ENCODE measurements at places on chromosomes 4 and X.
A peak's percentile ranks its signal among the peaks of the same experiment; 100 is the strongest.

DNA sequence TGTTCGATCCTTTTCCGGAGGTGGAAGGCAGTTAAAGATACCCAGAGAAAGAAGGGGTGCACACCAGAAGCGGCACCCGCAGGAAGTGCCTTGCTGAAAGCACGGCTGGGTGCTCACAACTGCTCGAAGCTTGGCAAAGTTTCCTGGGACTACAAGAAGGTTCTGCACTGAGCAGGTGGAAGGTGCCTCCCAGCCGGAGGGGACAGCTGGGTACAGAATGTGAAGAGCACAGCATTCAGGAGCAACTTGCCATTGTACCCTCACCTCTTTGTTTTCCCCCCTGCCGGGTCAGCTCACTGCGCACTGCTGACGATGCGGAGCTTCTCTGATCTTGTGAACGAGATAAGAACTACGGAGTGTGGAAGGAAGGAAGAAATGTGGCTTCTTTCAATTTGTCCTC is 289.2 kb downstream of the FBXW7 start:
- no peak for DNase-seq

DNA sequence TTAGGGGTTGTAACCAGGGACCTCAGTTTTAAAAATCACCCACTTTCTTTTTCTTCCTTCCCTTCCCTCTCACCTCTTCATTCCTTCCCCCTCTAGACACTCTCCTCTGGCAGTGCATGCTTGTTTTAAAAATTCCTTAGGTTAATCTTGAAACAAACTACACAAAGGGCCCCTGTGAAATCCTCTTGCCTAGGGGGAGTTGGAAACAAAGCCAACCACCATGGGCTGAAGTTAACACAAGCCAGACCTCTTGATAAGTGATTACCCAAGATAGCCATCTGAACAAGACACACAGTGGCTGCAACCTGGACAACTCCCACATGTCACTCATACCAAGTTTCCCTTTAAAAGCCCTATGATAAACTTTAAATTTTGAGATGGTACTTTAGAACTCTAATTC is 68.9 kb downstream of the TENT5D start:
- DNase-seq: no peak

DNA sequence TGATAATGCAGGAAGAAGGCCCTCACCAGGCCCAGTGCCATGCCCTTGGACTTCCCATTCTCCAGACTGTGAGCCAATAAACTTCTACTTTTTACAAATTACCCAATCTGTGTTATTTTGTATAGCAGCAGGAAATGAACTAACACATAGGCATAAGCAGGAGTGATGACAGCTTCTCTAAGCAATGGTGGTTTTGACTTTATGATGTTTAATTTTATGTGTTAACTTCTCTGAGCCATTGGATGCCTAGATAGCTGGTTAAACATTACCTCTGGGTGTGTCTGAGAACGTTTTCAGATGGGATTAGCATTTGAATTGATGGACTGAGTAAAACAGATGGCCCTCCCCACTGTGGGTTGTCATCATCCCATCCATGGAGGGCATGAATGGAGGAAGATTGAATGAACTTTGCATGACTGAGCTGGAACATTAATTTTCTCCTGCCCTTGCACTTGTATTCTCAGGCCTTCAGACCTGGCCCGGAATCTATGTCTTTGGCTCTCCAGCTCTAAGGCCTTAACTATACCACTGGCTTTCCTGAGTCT is 13.9 kb upstream of the PDLIM3 start:
- DNase-seq: no peak

DNA sequence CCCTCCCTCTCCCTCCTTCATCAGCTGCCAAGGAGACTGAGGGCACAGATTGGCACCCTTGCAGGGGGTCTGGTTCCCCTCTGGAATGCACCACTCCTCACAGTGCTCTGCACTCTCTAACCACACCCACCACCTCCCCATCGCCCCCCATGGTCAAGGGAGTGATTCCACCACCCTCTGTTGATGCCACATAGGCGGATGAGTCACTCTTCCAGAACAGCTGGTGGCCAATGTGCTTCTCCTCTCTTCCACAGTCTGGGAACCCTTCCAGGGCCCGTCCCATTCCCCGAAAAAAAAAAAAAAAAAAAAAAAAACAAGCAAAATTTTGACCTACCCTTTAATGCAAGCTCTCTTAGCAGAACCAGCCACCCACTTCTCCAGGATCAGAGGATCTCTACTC is 341.3 kb upstream of the KLF3 start:
- DNase-seq: peak; percentile 49

GRCh38 chr4:81607950-81608349 is 136.2 kb upstream of the RASGEF1B start:
- peak; percentile 92 for DNase-seq

DNA sequence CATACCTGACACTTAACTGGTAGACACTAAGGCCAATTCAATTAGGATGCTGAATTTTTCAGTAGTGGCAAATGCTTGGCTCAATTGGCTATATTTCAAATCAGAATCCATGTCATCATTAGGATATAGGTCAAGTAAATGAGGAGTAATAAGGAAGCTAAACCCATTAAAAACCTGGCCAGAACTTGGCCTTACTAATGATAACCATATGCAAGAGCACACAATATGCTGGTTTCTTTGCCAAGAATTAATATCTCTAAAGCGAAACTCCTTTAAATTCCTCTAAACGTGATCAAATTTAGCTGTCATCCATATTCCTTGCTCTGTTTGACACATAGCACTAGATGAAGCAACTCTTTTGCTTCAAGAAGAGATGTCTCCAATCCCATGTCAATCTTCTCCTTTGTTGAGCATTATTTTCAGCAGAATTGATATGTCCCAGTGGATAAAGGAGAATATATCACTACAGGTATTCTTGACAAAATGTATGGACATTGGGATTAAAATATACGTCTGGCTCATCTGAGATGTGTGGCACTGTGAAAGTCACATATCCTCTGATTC is 206.1 kb upstream of the ANKRD50 start:
- no peak for DNase-seq
